ENCODE measurements at places on chromosomes 7 and 10. TPM values are rescaled to one million over a fixed set of nuclear protein-coding genes. Genes with fewer than 3 reads are reported as not detected.
A peak's percentile ranks its signal among the peaks of the same experiment; 100 is the strongest.

Gene ELFN1
- total RNA-seq, result not detected

- no peak for DNase-seq
- peak overlapping the region; percentile 77 for H3K4me3 ChIP-seq
- H3K27me3 ChIP-seq, result no peaks in the 10 kb centered on the region
These were observed 14.6 kb downstream of the SND1 start for GRCh38 chr7:127666602-127667001.

DNA sequence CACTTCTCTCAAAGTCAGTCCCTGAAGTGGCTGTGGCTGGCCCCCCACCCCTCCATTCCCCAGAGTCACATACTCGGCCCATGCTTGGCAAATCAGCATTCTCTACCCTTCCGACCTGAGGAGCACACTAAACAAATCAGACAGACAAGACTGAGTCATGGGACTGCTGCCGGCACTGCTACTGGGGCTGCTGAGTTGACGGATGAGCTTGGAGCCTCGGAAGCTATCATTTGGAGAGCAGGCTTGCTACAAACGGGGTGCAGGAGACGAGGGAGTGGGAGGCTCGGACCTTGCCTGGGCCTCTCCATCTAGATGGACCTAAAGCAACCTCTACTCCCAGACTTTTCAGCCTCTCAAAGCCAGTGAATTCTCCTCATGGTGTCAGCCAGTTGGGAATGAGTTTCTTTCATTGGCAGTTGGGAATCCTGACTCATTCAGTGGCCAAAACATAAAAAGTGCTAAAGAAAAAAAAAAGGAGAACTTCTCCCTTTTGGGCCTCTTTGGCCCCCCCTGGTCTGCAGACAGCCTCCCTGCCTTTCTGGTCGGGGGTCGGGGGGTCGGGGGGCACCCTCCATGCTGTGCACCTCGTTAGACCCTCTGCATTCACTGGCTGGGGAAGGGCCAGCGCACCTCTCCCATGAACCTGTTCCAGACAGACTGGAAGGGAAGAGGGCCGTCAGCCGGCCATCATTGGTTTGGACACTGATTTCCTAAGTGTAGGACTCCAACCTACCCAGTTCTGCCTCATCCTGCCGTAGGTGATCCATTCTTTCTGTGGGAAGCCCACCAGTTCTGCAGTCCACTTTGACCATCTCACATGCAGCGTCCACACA lies 52.3 kb upstream of the COL13A1 start:
- H3K36me3 ChIP-seq, result no peaks in the 10 kb centered on the region
- DNase-seq, result peak; percentile 12
- H3K27me3 ChIP-seq, result peaks cover 52% of the 10 kb centered on the region
- no peak overlapping the region for H3K4me3 ChIP-seq
- H3K4me1 ChIP-seq, result no peaks in the 10 kb centered on the region

Gene DYNC1I1
- total RNA-seq, result not detected

DNA sequence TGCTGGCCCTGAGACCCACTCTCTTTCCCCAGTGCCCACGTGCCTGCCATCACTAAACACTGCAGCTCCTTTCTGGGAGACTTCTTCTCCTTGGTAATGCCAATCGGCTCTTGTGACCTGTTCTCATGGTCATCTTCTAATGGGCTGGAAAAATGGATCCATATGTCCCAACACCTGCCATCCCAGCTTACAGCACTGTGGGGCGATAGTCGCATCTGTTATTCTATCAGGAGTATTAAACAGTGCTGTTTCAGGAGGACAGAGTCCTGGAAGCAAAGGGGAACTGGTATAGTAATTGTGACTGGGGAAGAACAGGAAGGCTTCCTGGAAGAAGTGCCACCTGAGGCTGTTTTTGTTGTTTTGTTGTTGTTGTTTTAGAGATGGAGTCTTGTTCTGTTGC lies 411.2 kb downstream of the GLRX3 start:
- H3K4me3 ChIP-seq, result no peak overlapping the region
- no peak overlapping the region for H3K27ac ChIP-seq
- no peak for DNase-seq
- no peaks in the 10 kb centered on the region for H3K4me1 ChIP-seq
- H3K27me3 ChIP-seq, result peaks cover 13% of the 10 kb centered on the region

DNA sequence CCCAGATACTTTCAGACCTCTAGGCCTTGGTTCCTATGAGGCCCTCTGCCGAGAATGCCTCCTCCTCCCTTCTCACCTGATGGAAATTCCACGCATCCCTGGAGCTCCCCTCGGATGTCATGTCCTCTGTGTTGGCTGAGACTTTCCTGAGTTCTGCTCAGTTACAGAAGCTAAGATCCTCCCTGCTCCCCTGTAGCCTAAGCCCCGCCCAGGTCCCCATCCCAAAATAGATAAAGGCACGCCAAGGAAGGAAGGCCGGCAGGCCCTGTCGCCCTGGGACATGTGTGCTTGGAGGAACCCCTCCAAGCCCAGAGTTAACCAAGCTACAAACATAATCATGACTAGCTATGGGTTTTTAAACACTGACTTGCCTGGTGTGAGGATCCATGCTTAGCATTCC lies 123.5 kb downstream of the SORBS1 start:
- H3K4me1 ChIP-seq, result peaks cover 6% of the 10 kb centered on the region
- no peak overlapping the region for H3K27ac ChIP-seq
- H3K4me3 ChIP-seq, result no peak overlapping the region
- DNase-seq, result no peak
- H3K27me3 ChIP-seq, result peaks cover 2% of the 10 kb centered on the region

- H3K36me3 ChIP-seq, result no peaks in the 10 kb centered on the region
- no peak overlapping the region for H3K27ac ChIP-seq
- no peaks in the 10 kb centered on the region for H3K4me1 ChIP-seq
- DNase-seq, result no peak
These were observed 1262.6 kb upstream of the SORCS1 start for GRCh38 chr10:108427146-108427545.

DNA sequence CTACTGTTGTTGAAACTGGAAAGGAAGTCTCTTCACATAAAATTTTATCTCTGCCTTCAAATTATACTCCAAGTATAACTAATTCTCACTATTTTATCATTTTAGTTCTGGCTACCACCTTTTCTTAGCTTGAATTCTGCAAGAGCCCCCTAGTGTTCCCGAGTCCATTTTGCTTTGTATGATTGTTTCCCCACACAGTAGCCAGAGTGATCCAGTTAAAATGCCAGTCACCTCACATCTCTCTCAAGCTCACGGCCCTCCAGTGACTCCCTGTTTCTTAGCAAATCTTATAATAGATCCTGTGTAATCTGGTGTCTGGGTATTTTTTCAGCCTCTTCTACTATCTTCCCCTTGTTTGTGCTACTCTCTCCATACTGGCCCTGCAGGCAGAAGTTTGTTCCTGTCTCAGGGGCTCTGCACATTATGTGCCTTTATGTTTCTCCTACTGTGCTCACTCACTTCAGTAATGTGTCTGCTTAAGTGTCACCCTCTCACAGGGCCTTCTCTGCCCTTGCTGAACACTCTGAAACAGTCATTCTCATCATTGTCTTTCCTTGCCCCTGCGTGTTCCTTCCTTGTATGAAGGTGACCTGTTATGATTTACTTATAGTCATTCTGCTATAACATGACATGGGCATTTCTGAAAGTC lies 8.9 kb downstream of the WAC start:
- peaks cover 58% of the 10 kb centered on the region for H3K4me1 ChIP-seq
- H3K27me3 ChIP-seq, result no peaks in the 10 kb centered on the region
- H3K27ac ChIP-seq, result peak overlapping the region; percentile 1
- peaks cover 44% of the 10 kb centered on the region for H3K36me3 ChIP-seq

Gene MKI67
- total RNA-seq, result 270 TPM
